ENCODE measurements at places on chromosomes 4 and X. TPM values are rescaled to one million over a fixed set of nuclear protein-coding genes. Genes with fewer than 3 reads are reported as not detected.

KIAA1210 gene
- not detected for total RNA-seq

TCEAL9 gene
- 83.7 TPM for total RNA-seq

ARX gene
- not detected for total RNA-seq

ANKRD50 gene
- total RNA-seq: 35.5 TPM

FREM3 gene
- 0.22 TPM for total RNA-seq

NOX1 gene
- total RNA-seq: not detected

ZNF275 gene
- total RNA-seq: 4.4 TPM
